Activated CD8-positive, alpha-beta memory T cell treated with anti-CD3 and anti-CD28 coated beads, Interleukin-2, amount 10 ng/mL, durations not matched to agents 7 days and 5 days (primary cell): ENCODE measurements at places on chromosomes 16 and 17. TPM values are rescaled to one million over a fixed set of nuclear protein-coding genes. Genes with fewer than 3 reads are reported as not detected.

Gene TCAP
- 1.3 TPM for total RNA-seq

DNA sequence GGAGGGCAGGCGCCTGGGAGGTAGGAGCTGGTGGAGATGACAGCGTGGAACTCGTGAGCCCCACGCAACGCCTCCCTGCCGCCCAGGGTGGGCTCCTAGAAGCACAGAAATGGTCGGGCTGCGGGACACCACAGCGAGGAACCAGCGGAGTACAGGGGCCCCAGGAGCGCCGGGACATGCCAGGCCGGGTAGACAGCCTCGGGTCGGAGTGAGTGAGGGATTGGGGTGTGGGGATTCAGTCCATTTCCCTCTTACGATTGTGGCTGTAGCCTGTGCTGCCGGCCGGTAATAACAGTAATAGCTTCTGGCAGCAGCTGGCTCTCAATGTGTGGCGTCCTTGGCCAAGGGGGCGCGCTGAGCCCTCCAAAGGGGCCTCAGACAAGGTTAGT, 12.2 kb upstream of the CES3 start:
- no peak overlapping the region for H3K27ac ChIP-seq
- no peak for DNase-seq
- H3K4me1 ChIP-seq = peaks cover 35% of the 10 kb centered on the region
- peaks cover 9% of the 10 kb centered on the region for H3K36me3 ChIP-seq

Gene ESRP2
- total RNA-seq = not detected

Gene KRT33A
- not detected for total RNA-seq

GRCh38 chr16:83998091-83998490, 30.0 kb downstream of the NECAB2 start:
- no peak overlapping the region for H3K27ac ChIP-seq
- DNase-seq = no peak
- H3K4me1 ChIP-seq = no peaks in the 10 kb centered on the region
- H3K4me3 ChIP-seq = no peak overlapping the region
- peaks cover 12% of the 10 kb centered on the region for H3K27me3 ChIP-seq

- H3K27me3 ChIP-seq = no peaks in the 10 kb centered on the region
- no peak overlapping the region for H3K27ac ChIP-seq
- H3K4me1 ChIP-seq = no peaks in the 10 kb centered on the region
- no peak overlapping the region for H3K4me3 ChIP-seq
- H3K36me3 ChIP-seq = no peaks in the 10 kb centered on the region
Observed at GRCh38 chr16:52383119-52383518, 163.8 kb downstream of the TOX3 start.
